CD4-positive, alpha-beta T cell treated with Interleukin-6 for 4 hours (primary cell): ENCODE measurements at places on chromosomes 2 and 18.

GRCh38 chr2:239716536-239717318 lies 308.4 kb downstream of the NDUFA10 start:
- no peak for DNase-seq

GRCh38 chr2:96506907-96507240 lies 1.7 kb upstream of the NEURL3 start:
- no peak for DNase-seq

GRCh38 chr2:16244153-16244965 lies 304.0 kb downstream of the MYCN start:
- no peak for DNase-seq

DNA sequence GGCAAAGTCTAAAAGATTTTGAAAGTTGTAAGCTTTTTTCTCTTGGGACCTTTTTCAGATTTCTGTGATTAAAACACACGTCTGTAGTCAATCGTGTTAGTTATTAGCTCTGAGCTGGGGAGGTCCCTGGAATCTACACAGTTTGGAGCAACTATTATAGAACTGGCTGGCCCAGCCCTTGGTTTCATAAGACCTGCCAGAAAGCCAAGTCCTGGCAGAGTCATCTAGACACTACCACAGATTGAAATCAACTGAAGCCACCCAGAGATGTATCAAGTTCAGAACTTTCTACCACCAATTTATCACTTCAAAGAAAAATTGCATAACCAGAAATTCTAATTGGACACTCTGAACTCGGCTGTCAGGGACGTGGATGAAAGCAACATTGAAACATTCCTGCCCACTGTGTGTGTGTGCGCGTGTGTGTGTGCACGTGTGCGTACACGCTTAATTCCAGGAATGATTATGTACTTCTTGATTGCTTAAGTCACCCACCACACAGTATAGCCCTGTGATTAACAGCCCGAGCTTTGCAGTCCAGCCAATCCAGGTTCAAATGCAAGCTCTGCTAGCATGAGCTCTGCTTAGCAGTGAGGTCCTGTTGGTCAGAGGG lies 126.3 kb downstream of the TPGS2 start:
- DNase-seq = no peak

GRCh38 chr2:174450021-174450816 lies 36.6 kb downstream of the GPR155 start:
- no peak for DNase-seq

- no peak for DNase-seq
Observed at GRCh38 chr2:239674981-239675825, 274.4 kb upstream of the HDAC4 start.

DNA sequence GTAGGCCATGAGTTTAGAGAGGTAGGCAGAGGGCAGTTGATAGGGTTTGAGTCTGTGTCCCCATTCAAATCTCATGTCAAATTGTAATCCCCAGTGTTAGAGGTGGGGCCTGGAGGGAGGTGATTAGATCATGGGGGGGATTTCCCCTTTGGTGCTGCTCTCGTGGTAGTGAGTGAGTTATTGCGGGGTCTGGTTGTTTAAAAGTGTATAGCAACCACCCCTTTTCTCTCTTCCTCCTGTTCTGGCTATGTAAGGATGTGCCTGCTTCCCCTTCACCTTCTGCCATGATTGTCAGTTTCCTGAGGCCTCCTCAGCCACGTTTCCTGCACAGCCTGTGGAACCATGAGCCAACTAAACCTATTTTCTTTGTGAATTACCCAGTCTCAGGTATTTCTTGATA lies 25.5 kb downstream of the MARCHF4 start:
- DNase-seq = no peak

- DNase-seq = no peak
Observed at GRCh38 chr2:26455037-26455669, 22.8 kb downstream of the OTOF start.

DNA sequence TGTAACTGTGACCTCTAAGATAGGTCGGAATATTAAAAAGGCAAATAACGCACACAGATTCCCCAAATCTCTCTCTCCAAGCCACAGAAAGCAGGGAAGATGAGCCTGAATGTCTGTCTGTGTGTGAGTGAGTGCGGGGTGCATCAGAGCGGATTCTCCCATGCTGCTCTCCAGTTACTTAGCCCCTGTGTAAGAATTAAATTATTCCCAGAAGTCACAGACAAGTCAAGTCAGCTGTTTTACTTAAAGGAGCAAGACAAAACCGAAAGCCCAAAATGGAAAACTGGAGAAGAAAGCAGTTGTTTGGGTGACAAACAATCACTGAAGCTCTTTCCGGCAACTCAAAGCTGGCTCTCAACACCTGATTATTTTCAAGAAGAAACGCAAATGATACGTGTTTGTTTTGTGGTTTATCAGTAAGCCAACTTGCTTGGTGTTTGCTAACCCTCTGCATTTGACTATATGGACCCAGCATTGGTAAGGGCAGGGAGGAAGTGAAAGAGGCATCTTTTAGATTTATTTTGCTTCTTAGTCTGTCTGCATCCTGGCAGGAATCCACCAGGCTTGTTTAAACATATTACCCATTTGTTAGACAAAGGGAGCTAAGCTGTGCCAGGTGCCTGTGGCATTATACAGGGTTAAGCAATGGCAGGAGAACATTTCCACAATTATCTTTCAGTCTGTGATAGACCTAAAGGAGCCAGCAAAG lies 121.5 kb upstream of the CREB1 start:
- DNase-seq = no peak

DNA sequence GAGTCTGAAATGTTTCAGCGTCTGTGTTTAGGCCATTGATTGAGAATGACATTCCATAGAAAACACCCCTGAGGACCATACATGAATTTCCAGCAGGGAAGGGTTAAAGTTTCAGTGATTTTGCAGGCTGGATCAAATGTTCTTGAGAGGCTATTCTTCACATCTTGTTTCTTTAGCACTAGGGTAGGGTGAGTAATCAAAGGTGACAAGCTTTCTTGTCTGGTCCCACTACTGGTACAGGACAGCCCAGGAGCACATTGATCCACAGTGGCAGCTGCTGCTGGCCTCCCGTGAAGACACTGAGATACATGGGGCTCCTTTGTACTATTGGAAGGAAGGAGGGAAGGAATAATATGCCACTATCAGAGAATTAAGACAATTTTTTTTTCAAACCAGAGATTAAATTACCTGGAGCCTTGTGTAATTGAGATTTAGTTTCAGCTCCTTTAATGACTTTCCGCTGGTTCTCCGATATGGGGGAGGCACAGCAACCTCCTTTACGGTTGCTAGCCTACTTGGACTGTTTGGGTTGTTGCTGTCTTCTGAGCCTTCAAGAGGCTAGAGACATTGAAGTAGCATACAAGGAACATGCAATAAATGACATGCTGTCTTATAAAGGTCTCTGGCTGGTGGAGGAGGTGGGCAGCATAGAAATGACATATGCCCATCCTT lies 368.9 kb downstream of the SOX11 start:
- DNase-seq = no peak

DNA sequence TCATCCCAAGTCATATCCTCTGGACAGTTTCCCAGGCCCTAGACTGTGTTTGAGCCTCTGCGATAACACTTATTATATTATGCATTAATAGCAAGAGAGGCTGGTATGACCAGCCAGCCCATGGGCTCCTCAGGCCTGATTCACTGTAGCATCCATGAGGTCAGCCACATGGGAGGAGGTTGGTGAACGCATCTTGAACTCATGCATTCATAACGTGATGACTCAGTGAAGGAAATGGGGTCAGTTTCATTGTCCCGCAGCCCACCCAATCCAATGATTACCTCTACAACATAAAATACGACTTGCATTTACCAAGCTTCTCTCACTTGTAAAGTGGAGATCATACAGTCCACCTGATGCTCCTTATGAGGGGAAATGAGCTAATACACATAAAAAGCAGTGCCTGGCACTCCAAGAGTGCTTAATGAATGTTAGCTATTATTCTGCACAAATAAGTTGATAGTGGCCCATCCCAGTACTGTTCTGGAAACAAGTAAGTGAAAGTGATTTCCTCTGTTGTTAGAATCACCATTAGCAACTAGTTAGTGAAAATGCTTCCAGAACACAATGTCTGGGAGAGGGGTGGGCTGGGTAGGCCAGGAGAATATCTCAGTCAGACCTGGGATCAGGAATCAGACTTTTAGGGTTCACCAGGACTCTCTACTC lies 46.1 kb upstream of the CELF4 start:
- no peak for DNase-seq

DNA sequence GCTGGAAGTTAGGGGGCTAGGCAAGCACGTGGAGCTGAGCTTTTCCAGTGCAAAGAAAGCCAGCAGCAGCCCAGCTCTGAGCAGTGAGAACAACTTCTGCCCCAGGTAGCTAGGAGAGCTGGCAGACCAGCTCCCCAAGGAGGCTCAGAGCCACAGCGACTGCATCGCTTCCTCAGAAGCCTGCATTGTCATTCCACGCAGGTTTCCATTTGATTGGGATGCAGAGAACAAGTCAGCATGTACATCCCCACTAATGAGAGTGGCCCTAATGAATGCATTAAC lies 45.1 kb downstream of the C1QL2 start:
- no peak for DNase-seq

DNA sequence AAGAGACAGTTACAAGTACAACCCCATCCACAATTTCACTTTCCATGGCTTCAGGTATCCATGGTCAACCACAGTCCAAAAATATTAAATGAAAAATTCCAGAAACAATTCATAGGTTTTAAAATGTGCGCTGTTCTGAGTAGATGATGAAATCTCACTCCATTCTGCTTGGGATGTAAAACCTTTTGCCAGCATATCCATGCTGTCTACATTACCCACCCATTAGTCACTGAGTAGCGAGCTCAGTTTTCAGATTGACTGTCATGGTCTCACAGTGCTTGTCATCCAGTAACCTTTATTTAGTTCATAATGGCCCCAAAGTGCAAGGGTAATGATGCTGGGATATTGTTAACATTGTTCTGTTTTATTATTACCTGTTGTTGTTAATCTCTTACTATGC lies 40.5 kb downstream of the SMAD4 start:
- DNase-seq = no peak

GRCh38 chr18:28115149-28115550 lies 61.8 kb downstream of the CDH2 start:
- no peak for DNase-seq

GRCh38 chr2:210477496-210477895 lies 937 bp upstream of the LANCL1 start:
- DNase-seq = peak; percentile 2

DNA sequence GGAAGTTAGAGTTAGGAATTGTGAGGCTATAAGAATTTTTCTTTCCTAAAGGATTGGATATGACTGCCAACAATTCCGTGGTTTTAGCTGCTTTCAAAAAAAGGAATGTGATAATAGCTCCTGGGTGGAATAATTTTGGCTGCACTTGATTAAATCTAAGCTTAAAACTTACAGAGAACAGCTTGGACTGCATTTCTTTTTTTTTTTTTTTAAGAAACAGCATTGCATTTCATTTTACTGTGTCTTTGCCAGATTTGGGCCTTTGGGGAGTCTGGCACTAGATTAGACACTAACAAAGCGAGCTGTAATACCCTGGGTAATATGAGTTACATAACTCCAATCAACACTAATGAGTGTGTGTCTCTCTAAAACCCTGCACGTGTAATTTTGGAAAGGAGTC lies 37.8 kb upstream of the ZNF397 start:
- no peak for DNase-seq

GRCh38 chr2:3612639-3613523 lies 18.0 kb downstream of the COLEC11 start:
- no peak for DNase-seq

GRCh38 chr2:1397350-1397749 lies 15.9 kb upstream of the TPO start:
- DNase-seq = no peak

- no peak for DNase-seq
Observed at GRCh38 chr2:206345606-206346005, 71.1 kb downstream of the ZDBF2 start.

GRCh38 chr2:72894514-72894913 lies 7.3 kb downstream of the SPR start:
- no peak for DNase-seq

DNA sequence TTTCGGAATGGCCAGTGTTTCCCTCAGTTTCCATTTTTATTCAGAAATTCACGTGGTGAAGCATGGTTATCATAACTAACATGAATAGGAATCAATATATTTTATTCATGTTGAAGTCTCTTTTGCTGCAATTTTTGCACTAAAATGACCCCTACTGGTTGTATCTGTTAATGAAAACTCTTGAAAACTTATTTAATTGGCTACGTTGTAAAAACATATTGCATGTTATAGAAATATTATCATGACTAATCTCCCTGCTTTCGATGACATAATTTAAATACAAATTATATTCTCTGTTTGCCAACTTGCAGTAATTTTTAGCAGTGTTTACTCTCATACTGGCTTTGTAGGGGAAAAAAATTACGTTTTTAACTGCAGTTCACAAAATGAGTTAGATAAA lies 3.5 kb downstream of the CRIM1 start:
- no peak for DNase-seq

- DNase-seq = no peak
Observed at GRCh38 chr2:887639-888038, 63.0 kb upstream of the SNTG2 start.

GRCh38 chr2:102304268-102304667 lies 7.1 kb upstream of the IL1RL1 start:
- no peak for DNase-seq

DNA sequence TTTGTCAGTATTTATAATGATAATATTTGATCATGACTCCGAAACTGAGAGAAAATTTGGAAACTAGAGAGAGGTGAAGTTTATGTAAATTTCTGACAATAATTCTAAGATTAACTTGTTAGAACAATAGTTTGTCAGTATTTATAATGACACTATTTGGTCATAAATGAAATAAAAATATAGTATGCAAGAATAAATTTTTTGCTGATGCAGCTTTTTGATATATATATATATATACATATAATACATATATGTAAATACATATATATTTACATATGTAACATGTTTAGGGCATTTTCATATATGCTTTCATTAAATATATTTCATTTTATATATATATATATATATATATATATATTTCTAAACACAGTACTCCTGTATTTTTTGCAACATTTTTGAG lies 1158.1 kb downstream of the LRP1B start:
- DNase-seq = no peak

GRCh38 chr2:105885456-105885855 lies 140.7 kb downstream of the NCK2 start:
- no peak for DNase-seq

GRCh38 chr2:10091182-10091888 lies 11.1 kb upstream of the CYS1 start:
- DNase-seq = peak; percentile 9

GRCh38 chr2:222196159-222196558 lies 102.6 kb downstream of the PAX3 start:
- no peak for DNase-seq

GRCh38 chr2:217993817-217994463 lies 8.9 kb downstream of the TNS1 start:
- peak; percentile 54 for DNase-seq
